ENCODE measurements at places on chromosomes 3 and 15.

- no peak overlapping the region for H3K27ac ChIP-seq
- H3K4me3 ChIP-seq = no peak overlapping the region
- no peaks in the 10 kb centered on the region for H3K4me1 ChIP-seq
- no peak for DNase-seq
- no peaks in the 10 kb centered on the region for H3K36me3 ChIP-seq
Measured at GRCh38 chr3:100503448-100503847, 11.0 kb downstream of the TMEM45A start.

GRCh38 chr3:161054860-161055604 is 50.1 kb downstream of the B3GALNT1 start:
- no peak overlapping the region for H3K4me3 ChIP-seq
- no peak for DNase-seq
- no peaks in the 10 kb centered on the region for H3K4me1 ChIP-seq
- H3K27me3 ChIP-seq = no peaks in the 10 kb centered on the region
- no peak overlapping the region for H3K27ac ChIP-seq

GRCh38 chr3:49415931-49416601 is 3.8 kb downstream of the TCTA start:
- DNase-seq = peak; percentile 69
- no peaks in the 10 kb centered on the region for H3K27me3 ChIP-seq
- peak overlapping the region; percentile 92 for H3K27ac ChIP-seq
- no peaks in the 10 kb centered on the region for H3K36me3 ChIP-seq

DNA sequence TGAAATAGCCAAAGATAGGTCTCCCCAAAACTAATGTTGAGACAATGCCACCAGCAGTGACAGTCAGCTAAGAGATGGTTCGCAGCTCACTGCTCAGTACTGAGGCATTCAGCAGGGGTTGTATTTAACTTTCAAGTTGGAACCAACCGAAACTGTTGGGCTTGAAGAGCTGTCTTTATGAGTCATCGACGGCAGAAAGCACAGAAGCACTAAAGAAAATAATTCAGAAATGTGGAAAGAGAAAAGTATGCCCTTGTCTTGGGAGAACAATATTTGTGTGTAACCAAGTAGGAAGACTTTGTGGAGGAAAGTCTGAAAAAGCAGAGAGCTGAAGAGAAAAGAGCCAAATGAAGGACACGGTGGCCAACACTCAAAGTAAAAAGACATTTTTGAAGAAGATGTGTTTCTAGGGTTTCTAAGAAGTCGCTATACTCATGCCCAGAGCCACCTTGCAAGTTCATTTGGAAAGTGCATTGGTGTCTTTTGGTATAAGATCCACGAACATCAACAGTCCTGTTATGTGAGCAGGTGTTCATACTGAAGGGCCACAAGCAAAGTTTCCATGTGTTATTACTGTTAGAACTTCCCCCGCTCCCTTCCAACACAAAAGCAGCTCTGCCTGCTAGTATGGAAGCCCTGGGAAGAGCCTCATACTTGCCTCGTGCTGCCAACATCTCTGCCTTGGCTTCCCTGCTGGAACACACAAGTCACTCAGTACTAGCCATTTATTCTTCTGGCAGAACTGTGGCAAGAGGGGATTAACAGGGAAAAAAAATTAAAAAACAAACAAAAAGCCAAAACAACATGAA is 4.1 kb upstream of the RARB start:
- no peak overlapping the region for H3K4me3 ChIP-seq
- H3K36me3 ChIP-seq = no peaks in the 10 kb centered on the region
- no peaks in the 10 kb centered on the region for H3K27me3 ChIP-seq
- H3K4me1 ChIP-seq = no peaks in the 10 kb centered on the region
- H3K27ac ChIP-seq = no peak overlapping the region

DNA sequence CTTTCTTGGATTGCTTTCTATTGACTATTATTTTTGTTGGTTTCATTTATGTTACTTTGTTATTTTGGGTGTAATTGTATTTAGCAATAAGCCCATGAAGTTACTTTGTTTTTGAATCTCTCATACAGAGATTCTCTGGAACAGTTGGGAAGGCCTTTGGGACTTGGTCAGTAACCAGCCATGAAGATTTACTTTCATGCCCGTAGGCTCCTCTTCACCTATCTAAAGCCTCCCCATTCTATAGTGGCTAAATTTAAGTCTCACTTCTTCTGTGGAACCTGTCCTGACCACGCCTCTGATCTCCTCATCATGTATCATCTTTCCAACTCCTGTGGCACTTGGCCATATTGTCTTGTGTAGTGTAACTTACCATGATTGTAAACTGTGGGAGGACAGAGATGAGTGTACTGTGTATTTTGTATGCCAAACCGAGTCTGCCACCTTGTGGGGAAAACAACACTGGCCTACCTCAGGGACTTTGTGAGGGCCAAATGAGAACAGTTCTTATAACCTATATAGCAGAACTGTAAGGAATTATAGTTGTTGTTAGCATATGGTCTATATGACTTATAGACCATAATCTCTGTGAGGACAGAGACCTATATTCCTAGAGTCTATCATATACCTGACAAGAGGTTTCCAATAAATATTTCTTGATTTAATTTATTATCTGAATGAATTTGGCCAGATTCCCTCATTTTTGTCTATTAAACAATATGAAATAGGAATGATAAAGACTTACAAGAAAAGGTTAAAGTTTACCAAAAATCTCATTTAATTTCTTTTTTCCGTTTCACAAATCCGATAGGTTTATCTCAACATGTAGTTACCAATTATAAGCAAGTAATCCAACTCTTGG is 75.0 kb downstream of the STARD9 start:
- no peaks in the 10 kb centered on the region for H3K36me3 ChIP-seq
- H3K4me1 ChIP-seq = no peaks in the 10 kb centered on the region
- no peak overlapping the region for H3K27ac ChIP-seq
- no peaks in the 10 kb centered on the region for H3K27me3 ChIP-seq
- no peak for DNase-seq
- H3K4me3 ChIP-seq = no peak overlapping the region

- no peak for DNase-seq
- H3K4me3 ChIP-seq = no peak overlapping the region
- H3K4me1 ChIP-seq = no peaks in the 10 kb centered on the region
- no peak overlapping the region for H3K27ac ChIP-seq
- H3K27me3 ChIP-seq = no peaks in the 10 kb centered on the region
- no peaks in the 10 kb centered on the region for H3K36me3 ChIP-seq
Measured at GRCh38 chr15:66278056-66278455, 15.3 kb upstream of the DIS3L start.

DNA sequence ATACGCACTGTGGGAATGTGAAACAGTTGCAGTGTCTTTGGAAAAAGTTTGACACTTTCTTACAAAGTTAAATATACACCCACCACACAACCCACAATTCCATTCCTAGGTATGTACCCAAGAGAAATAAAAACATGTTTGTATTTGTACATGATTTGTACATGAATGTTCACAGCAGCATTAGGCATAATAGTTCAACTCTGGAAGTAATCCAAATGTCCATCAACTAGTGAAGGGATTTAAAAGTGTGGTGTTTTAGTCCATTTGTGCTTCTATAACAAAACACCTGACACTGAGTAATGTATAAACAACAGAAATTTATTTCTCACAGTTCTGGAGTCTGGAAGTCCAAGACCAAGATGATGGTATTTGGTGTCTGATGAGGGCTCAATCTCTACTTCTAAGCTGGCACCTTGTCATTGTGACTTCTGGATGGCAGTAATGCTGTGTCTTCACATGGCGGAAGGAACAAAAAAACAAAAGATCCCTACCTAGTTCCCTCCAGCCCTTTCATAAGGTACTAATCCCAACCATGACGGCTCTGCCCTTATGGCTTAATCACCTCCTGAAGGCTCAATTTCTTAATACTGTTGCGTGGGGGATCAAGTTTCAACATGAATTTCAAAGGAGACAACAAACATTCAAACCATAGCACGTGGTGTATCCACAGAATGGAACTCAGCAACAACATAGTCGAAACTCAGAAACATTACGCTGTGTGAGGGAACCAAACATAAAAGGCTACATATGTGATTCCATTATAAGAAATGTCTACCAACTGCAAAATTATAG is 120.5 kb downstream of the AQP9 start:
- H3K27ac ChIP-seq = no peak overlapping the region
- H3K27me3 ChIP-seq = no peaks in the 10 kb centered on the region
- H3K4me1 ChIP-seq = no peaks in the 10 kb centered on the region
- DNase-seq = no peak

DNA sequence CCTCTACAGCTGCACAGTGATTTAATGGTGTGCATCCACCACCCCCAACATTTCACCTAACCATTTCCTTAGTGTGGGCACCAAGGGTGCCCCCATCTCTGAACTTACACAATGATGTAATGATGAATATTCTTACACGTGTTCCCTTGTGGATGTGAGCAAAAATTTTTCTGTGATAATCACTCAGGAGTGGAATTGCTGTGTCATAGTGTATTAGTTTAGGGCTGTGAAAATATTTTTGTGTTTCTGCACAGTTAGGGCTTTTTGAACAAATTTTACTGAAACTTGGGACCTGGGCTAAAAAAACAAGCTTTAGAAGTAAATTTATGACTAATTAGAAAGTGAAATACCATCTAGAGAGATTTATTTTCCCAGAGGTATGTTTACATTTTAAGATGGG is 134.5 kb upstream of the CCNL1 start:
- DNase-seq = no peak
- H3K4me3 ChIP-seq = no peak overlapping the region
- no peaks in the 10 kb centered on the region for H3K27me3 ChIP-seq
- H3K36me3 ChIP-seq = no peaks in the 10 kb centered on the region
- H3K4me1 ChIP-seq = no peaks in the 10 kb centered on the region

DNA sequence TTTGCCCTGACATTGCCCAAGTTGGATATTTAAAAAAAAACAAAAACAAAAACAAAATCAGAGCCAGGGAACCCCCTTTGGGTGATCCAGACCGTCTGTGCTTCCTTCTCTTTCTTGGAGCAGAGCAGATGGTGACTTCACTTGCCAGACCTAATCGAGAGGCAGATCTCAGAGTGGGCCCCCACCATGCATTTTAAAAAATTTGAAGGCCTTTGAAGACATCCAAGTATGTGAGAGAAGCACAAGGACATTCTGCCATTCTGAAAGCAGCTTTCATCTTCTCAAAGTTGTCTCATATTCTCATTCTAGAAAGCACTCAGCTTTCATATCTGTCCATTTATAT is 93.3 kb downstream of the SV2B start:
- H3K27ac ChIP-seq = no peak overlapping the region
- H3K27me3 ChIP-seq = no peaks in the 10 kb centered on the region
- no peaks in the 10 kb centered on the region for H3K36me3 ChIP-seq
- H3K4me1 ChIP-seq = no peaks in the 10 kb centered on the region
- H3K4me3 ChIP-seq = no peak overlapping the region

DNA sequence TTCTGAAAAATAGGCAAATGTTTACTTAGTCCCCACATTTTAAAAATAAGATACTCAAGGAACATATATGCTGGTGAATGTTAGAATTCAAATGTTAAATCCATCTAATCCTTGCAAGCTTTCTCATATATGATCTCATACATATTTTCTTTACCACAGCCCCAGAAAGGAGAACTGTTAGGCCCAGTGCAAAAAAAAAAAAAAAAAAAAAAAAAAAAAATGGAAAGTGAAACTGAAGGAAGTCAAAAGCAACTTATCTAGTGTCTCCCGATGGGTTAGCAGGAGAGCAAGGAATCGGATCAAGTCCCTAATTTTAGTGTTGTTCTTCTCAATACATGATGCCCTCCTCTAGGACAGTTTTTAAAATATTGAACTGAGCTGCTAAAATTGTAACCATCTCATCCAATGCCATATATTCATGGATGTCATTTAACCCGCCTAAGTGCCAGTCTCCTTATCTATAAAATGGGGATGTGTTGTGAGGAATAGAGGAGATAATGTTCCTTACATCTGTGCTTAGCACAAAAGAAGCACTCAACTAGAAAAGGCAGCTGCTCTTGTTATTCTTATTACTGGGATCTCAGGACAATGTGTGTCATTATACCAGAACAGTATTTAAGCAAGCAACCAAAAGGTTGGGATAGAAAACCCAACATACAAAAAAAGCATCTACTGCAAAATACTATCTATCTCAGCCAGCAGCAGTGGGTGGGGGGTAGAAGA is 279.7 kb downstream of the MAGI1 start:
- H3K27ac ChIP-seq = no peak overlapping the region
- H3K4me1 ChIP-seq = no peaks in the 10 kb centered on the region
- no peak for DNase-seq
- no peaks in the 10 kb centered on the region for H3K36me3 ChIP-seq
- no peak overlapping the region for H3K4me3 ChIP-seq

GRCh38 chr15:47184003-47184907 is 533.0 kb upstream of the SEMA6D start:
- no peak for DNase-seq
- H3K27ac ChIP-seq = no peak overlapping the region
- H3K36me3 ChIP-seq = no peaks in the 10 kb centered on the region

DNA sequence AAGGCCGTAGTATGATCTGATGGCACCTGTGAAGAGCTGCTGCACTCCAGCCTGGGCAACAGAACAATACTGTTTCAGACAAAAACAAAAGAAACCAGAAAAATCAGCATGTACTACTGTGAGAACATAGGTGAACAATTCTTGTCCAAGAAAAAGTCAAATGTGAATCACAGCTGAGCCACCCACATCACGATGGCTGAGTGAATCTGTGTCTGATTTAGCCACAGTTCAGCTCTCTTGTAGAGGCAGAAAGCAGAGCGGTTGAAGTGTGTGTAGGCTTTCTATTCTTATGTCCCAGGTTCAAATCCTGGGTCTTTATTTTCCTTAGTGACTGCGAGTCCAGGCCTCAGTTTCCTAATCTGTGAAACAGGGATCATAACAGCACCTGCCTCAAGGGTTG is 4.4 kb upstream of the FURIN start:
- no peak overlapping the region for H3K4me3 ChIP-seq
- no peak overlapping the region for H3K27ac ChIP-seq
- DNase-seq = no peak
- peaks cover 6% of the 10 kb centered on the region for H3K4me1 ChIP-seq

DNA sequence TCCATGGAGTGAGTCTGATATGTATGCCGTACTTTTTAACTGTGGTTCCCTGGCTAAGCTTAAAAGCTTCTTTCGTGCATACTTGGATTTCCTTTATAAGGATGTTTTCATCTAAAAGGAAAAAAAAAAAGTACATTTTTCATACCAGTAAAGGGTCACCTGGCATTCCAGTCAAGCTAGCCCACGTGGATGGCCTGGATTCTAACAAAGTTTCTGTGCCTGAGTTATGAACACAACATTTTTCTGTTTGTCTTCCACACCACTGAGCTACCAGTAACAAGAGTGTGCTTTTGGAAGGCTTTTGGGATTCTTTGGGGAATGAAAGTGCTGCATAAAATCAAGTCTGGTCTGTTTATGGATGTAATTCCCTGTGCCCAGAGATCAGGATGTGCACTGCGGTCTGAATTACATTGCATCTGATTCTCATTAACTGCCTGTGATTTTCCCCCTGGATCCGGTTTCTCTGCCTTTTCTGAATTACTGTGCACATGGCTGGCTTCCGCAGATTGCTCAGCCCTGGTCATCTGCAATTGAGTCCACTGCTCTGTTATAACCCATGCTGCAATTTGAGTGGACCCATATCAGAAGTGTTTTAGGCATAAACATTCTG is 38.2 kb upstream of the MAGI1 start:
- no peak overlapping the region for H3K4me3 ChIP-seq
- DNase-seq = no peak
- H3K36me3 ChIP-seq = no peaks in the 10 kb centered on the region
- H3K27ac ChIP-seq = no peak overlapping the region
- H3K27me3 ChIP-seq = no peaks in the 10 kb centered on the region
- H3K4me1 ChIP-seq = no peaks in the 10 kb centered on the region

- H3K27ac ChIP-seq = no peak overlapping the region
- no peak for DNase-seq
- H3K4me1 ChIP-seq = no peaks in the 10 kb centered on the region
- no peaks in the 10 kb centered on the region for H3K27me3 ChIP-seq
Measured at GRCh38 chr3:114902691-114903101, 244.4 kb downstream of the ZBTB20 start.

GRCh38 chr15:44096596-44096995 is 98.5 kb downstream of the FRMD5 start:
- H3K27ac ChIP-seq = no peak overlapping the region
- no peak overlapping the region for H3K4me3 ChIP-seq
- H3K4me1 ChIP-seq = no peaks in the 10 kb centered on the region
- DNase-seq = no peak
- no peaks in the 10 kb centered on the region for H3K27me3 ChIP-seq
